ENCODE measurements at places on chromosomes 4 and X.
A peak's percentile ranks its signal among the peaks of the same experiment; 100 is the strongest.

GRCh38 chr4:146165840-146166239 is 9.7 kb upstream of the LSM6 start:
- DNase-seq, result no peak

- no peak for DNase-seq
Observed at GRCh38 chr4:48247142-48247877, 22.3 kb downstream of the TEC start.

- DNase-seq, result no peak
Observed at GRCh38 chr4:109315818-109316217, 13.4 kb upstream of the COL25A1 start.

DNA sequence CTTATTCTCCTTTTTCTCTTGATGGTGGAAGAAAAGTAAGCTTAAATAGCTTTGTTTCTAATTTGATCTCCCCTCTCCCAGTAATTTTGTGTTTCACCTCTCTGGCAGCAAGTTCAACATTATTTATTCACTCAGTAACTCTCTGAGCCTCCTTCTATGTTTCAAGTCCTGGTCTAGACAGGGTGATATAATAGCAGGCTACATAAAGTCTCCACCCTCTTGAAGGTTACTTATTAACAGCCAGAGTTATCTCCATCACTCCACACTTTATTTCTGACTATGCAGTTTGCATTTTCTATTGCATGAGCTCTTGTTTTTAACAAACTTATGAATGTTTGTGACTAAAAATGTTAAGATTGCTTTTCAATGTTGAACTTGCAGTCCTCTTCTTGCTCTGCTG is 17.8 kb upstream of the ANOS1 start:
- no peak for DNase-seq

DNA sequence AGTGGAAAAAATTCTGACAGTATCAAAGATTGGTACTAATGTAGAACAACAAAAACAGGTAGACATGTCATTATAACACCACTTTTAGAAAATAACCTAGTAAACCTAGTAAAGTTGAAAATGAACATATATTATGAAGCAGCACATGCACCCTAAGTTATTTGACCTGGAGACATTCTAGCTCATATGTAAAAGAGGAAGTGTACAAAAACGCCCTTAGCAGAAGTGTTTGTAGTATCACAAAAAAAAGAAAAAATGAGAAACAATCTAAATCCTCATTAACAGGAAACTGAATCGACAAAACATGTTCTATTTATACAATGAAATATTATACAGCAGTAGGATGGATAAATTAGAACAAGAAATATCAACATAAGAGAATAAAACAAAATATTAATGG is 318.9 kb upstream of the PPP1R2C start:
- no peak for DNase-seq

DNA sequence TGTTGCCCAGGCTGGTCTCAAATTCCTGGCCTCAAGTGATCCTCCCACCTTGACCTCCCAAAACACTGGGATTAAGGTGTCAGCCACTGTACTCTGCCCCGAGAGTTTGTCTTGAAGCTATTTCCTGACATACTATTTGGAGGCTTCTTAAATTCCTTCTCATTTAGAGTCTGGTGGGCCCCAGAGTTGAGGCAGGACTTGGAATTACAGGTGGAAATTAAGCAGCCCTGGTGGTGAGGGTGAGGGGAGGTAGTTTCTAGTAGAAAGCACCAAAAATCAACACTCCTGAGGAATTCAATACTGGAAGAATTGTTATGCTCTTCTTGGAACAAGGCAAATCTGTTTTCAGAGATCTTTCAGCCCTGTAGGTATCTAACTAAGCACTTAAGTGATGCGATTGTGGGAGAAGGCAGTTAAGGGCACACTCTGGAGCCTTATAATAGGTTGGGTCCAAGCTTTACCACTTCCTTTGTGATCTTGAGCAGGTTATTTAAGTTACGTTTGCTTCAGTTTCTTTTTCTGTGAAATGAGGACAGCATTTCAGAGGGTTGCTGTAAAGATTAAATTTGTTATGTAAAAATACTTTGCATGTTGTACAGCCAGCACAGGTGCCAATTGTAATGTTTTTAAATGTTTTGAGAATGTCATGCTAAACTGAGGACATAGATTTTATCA is 200.7 kb downstream of the SOWAHB start:
- DNase-seq, result no peak

GRCh38 chr4:79197275-79198009 is 128.4 kb downstream of the NAA11 start:
- DNase-seq, result no peak

- no peak for DNase-seq
Observed at GRCh38 chr4:41927796-41928499, 7.3 kb upstream of the TMEM33 start.

DNA sequence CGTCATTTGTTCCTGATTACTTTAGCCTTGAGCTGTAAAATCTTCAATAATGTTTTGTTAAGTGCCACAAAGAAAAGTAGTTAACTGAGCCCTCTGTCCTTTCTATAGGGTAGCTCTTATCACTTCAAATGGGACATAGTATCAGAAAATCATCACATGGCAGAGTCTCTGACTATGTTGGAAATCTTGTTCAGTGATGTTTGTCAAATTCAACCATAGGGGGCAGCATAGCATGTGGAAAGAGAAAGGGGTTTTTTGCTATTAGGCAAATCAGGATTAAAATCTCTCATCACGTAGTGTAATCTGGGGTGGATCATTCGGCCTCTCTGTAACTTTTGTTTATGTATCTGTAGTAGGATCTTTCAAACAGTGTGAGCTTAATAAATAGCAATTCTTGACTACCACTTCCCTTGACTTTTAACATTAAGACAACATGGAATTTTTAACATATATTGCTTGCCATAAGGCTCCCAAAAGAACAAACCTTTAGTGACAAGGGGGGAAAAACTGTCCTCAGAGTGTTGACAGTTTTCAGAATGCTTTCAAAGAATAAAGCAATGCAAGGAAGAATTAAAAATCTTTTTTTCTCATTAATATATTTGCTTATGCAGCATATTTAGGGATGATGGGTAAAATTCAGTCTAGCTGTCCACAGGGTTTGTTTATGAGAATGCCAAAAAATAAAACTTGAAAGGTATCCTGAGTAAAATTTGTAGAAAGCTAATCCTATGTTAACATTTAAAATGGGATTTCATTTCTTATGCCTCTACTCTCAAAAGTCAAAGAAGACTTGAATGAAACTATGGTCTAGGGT is 127.2 kb downstream of the FBXW7 start:
- no peak for DNase-seq

DNA sequence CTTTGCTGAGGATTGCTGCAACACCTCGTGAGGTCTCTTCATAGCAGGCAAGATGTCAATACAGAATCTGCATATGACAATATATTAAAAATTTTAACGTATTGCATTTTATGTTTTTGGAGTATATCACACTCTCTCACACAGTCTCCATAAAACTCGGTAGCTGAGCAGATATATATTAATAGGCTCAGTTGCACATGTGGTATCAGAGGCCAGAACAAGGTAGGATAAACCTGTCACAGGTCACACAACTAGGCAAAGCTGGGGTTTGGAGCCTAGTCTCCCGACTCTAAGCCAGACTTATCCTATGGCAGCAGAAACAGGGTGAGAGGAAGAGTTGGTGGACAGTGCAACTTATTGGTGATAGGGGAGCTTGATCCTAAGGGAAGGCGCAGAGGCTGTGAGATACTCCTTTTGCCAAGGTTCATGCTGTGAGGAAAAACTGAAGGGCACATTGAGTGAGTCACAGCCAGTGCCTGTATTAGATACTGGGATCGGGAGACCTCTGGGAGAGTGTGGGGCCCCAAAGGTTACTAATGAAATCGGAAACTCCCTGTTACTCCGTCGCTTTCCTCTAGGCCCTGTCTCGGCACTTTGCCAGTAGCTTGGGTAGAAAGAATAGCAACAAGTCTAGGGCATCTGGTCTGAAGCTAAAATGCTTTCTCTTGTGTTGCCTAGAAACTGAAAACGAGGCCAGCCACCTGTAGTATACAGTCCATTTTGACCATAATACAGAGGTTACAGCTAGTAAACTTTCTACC is 195.7 kb downstream of the ARHGAP10 start:
- DNase-seq, result no peak

- no peak for DNase-seq
Observed at GRCh38 chr4:26912810-26913209, 52.2 kb downstream of the STIM2 start.

DNA sequence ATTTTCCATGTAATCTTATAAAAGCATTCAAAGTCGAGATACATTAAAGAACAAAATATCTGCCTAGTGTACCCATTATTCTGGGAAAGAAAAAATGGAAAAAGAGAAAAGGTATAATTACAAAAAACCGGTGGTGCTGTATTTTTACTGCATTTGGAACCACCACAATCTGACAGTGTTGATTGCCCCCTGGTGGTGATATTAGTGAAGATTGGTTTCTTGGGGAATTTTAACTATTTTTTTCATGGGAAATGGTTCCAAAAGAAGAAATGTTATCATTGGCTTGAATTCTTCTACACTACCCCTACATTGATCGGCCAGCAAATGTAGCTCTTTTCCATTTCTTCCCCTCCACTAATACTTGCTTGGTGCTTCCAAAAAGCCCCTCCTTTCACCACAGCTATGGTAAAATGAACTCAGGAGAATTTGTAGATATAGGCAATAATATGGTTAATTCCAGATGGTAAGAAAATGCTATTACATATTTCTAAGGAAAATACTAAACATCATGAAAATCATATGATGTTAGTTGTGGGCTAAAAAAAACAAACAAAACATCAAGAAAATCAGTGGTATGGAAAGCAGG is 50.0 kb downstream of the COX18 start:
- no peak for DNase-seq

DNA sequence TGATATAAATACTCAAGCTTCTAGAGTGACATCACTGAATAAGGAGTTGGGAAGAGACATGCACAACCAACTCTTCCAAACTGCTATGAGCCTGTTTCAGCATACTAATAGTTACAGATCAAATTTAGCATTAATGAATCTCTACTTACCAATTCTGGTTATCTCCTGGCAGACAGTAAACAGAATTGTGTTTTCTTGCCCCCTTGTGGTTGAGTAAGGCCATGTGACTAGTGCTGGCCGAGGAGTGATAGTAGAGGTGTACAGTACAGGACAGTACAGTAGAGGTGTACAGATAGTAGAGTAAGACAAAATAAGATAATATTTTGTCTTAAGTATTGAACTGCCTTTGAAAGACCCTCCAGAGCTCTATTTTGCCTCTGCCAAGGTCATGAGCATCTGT is 681.4 kb downstream of the GABRG1 start:
- no peak for DNase-seq

DNA sequence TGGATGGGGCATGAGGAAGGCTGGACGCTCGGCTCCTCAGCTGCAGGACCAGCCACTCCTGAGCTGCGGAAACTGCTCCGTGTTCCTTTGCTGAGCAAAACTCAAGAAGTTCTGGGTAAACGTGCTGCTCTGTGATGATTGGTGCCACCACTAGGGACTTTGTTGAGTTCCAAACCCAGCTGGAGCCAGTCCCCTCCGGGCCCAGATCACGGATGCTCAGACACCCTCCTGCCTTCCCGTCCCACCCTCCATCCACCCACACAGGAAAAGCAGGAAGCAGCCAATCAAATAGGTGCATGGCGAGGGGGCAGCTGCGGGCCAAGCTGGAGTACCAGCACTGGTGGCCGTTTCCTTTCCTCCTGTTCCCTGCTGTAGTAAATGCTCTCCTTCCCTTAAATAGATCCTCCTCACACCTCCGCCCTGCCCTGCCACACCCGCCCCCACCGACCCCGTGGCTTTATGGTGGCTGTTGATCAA is 68.0 kb downstream of the ADRA2C start:
- no peak for DNase-seq

- DNase-seq, result no peak
Observed at GRCh38 chr4:143355540-143356217, 19.0 kb downstream of the GAB1 start.

GRCh38 chr4:157270108-157270507 is 49.6 kb downstream of the GRIA2 start:
- no peak for DNase-seq

GRCh38 chr4:13849778-13850177 is 222.3 kb upstream of the BOD1L1 start:
- no peak for DNase-seq

GRCh38 chr4:88756149-88756548 is 58.5 kb upstream of the NAP1L5 start:
- DNase-seq, result no peak

- no peak for DNase-seq
Observed at GRCh38 chrX:47215291-47215900, 3.1 kb upstream of the CDK16 start.

- DNase-seq, result no peak
Observed at GRCh38 chrX:5307416-5307815, 921.3 kb downstream of the NLGN4X start.

- no peak for DNase-seq
Observed at GRCh38 chr4:97359826-97360225, 783.5 kb downstream of the STPG2 start.

DNA sequence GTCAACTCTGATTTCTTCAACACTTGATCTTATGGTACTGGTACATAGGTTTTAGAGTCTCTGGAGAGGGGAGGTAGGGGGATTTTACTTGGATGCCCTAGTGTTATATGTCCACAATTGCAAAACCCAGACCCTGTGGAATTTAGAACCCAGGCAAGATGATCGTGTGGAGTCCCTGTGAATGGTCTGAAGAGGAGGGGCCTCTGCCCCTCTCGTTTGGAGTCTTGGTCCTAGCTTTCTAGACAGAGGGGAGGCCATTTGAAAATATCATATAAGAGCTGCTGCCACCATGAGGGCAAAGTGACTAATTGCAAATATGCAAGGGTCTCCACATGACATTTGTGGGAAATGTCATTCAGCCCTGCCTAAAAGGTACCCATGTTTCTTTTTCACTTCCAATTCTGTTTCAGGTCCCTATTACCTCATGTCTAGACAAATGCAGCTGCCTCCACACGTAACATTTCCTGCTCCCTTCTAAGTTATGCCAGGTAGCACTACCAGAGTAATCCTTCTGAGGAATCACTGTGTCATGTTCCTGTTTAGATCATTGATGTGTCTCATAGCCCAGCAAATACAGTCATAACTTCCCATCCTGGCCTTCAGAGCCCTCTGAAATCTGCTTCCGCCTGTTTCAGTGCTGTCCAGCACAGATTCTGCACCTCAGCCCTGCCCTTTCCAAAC is 126.8 kb downstream of the KLHL8 start:
- peak; percentile 19 for DNase-seq

GRCh38 chrX:132532913-132533312 is 44.1 kb upstream of the MBNL3 start:
- DNase-seq, result no peak

GRCh38 chrX:31523884-31524536 is 452.2 kb upstream of the FTHL17 start:
- no peak for DNase-seq

DNA sequence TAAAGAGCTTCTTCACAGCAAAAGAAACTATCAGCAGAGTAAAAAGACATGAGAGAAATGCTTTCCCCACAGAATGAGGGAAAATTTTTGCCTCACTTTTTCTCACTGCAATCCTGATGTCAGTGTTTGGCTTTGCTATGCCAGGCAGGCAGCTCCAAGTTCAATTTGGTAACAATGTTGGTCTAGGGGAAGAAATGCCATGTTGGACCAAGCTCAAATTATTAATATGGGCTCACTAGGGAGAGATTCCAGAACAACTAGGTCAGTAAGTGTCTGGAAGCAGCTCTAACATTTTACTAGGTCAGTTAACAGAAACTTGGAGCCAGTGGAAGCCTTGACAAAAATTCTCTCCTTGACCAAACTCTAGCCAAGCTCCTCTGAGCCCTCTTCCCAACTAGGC is 95.4 kb downstream of the NAF1 start:
- DNase-seq, result no peak

GRCh38 chr4:2961421-2961810 is 1.8 kb downstream of the NOP14 start:
- no peak for DNase-seq

Measured in stimulated activated CD8-positive, alpha-beta memory T cell treated with anti-CD3 and anti-CD28 coated beads, Interleukin-15, amount 100 ng/mL, for 4 hours (primary cell).